Epithelial cell of esophagus (primary cell): ENCODE measurements at places on chromosomes 11 and 22.

GRCh38 chr22:41062146-41062545, 30.2 kb upstream of the EP300 start:
- no peak for DNase-seq

- peak; percentile 11 for DNase-seq
Observed at GRCh38 chr11:11987503-11988022, 20.9 kb downstream of the DKK3 start.

GRCh38 chr22:19917389-19918138, 24.0 kb upstream of the COMT start:
- no peak for DNase-seq

- no peak for DNase-seq
Observed at GRCh38 chr11:15093432-15093831, 20.0 kb downstream of the CALCB start.

DNA sequence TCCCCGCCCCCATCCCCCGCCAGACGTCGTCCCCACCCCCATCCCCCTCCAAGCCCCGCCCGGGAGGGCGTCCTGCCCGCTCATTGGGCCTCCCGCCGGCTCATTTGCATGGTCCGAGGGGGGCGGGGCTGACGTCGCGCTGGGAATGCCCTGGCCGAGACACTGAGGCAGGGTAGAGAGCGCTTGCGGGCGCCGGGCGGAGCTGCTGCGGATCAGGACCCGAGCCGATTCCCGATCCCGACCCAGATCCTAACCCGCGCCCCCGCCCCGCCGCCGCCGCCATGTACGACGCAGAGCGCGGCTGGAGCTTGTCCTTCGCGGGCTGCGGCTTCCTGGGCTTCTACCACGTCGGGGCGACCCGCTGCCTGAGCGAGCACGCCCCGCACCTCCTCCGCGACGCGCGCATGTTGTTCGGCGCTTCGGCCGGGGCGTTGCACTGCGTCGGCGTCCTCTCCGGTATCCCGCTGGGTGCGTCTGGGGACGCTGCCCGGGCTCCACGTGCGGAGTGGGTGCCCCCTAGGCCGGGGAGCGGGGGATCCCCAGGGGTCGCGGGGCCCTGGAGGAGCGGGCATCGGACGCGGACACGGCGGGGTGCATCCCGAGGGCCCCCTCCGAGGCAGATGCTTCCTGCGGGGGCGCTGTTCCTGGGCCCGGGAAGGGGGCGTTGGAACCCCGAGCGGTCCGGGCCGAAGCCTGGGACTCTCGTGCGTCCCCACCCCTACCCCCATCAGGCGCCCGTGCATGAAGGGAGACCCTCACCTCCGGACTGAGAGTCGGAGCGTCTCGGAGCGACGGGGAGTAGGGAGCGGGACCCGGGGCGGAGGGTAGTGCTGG, at the start of gene PNPLA3:
Gene PNPLA3, plus strand, starts transcription at position 175 of the 834 bp plus-strand sequence. Its CDS starts 107 bp downstream, at position 282.
- DNase-seq: peak; percentile 92

DNA sequence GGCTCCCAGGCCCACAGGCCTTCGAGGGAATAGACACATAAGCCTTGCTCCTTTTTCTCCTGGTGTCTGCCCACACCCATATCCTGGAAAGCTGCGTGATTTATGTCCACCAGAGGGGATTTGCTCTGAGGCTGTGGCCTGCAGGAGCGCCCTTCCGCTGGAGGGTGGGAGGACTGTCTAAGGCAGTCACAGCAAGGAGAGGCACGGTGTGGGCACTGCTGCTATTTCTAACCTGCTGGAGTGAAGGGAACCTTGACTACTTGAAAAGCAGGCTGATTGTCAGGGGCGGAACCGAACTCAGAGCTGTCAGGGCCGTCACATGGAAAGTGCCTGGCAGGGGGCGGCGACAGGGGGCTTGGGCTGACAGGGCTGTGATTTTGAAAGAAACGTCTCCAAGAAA, 3.7 kb downstream of the UPB1 start:
- DNase-seq: no peak

DNA sequence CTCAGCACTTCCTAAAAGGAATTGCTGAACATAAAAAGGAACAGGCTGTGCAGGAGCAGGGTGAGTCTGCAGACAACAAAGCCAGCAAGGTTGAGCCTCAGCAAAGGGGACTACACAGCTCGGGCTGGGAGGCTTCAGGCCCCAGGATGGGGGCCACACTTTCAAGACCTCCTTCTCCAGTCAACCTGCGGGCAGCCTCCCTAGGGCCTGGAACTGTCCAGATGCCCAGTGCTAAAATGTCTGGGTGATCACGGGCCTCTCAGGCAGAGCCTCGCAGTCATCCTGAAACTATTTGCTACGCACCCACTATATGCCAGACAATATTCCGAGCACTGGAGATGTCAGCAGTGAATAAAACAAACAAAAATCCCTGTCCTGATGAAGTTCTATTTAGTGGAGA, 3.9 kb upstream of the NEFH start:
- no peak for DNase-seq

- peak; percentile 46 for DNase-seq
Observed at GRCh38 chr11:70402685-70403084, 4.4 kb downstream of the CTTN start.

DNA sequence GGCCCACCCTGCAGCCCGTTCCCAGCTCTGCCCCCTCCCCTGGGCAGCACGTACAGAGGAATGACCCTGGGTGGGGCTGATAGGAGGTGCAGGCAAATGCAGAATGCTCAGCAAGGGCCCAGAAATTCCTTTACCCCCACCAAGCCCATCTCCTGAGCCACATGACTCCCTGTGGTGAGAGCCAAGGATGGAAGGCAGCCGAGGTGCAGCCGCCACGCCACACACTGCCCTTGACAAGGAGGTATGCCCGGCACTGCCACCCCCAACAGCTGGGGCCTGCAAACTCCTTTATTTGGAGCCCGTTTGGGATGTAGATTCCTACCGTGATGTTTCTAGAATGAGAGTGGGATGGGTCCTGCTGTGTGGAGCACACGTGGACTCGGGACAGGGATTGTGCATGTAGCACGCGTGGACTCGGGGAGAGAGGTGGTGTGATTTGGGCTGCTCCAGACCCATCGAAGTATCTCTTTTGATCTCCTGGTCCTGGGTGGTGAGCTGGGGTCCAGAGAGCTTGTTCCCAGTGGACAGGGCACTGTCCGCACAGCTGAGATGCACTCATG, 12.9 kb downstream of the GTSE1 start:
- no peak for DNase-seq

GRCh38 chr11:978781-979180, 53.1 kb downstream of the AP2A2 start:
- DNase-seq: no peak

- DNase-seq: no peak
Observed at GRCh38 chr11:6440906-6441358, at the start of gene HPX. Gene HPX (minus strand): TSS chr11:6440987. CDS start chr11:6440963, 24 bp downstream.

GRCh38 chr22:46830841-46831240, 68.4 kb downstream of the TBC1D22A start:
- peak; percentile 27 for DNase-seq

GRCh38 chr11:78083021-78083420, 3.4 kb upstream of the NDUFC2 start:
- DNase-seq: no peak

- DNase-seq: no peak
Observed at GRCh38 chr11:126011754-126012153, 50.9 kb downstream of the CDON start.

DNA sequence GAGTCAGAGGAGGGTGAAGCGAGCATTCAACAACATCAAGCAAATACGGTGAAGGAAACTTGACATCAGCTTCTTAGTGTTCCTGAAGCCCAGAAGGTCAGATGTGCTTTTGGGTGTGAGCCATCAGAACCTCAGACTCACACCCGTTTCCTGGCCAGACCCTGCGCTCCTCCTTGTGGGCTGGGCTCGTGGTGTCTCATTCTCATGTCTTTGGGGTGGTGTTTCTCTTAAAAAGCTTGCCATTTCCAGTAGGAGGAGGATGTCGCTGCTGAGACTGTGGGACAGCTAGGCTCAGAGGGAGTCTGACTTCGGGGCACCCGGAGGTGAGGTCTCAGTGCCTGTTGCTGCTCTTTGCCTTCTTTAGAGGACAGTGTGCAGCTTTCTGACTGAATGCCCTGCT, 24.2 kb downstream of the PPFIBP2 start:
- no peak for DNase-seq

- DNase-seq: peak; percentile 95
Observed at GRCh38 chr11:132024587-132025295, 654.3 kb downstream of the NTM start.

- no peak for DNase-seq
Observed at GRCh38 chr22:48423481-48423911, 1404.2 kb downstream of the BRD1 start.

GRCh38 chr22:31122532-31123291, at the start of gene INPP5J:
Gene INPP5J (plus strand): TSS chr22:31122966. CDS start chr22:31123015, 49 bp downstream.
- DNase-seq: peak; percentile 67

DNA sequence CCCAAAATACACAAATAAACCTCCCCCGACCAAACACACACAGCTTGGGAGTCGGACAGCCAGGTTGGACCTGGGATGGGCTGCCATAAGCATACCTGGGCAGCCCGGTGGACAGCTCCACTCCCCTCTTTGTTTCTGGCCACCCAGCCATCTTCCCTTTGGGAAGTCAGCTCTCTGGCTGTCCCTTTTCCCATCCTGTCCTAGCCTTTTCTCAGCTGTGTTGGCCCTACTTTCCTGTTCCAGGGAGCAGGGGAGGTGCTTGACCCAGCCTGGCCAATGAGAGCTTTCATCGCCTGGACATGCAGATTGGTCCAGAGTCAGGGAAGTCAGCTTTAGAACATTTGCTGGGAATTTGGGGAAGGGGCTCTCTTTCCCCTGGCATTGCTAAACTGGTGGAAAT, 68.7 kb upstream of the NECTIN1 start:
- no peak for DNase-seq

- DNase-seq: no peak
Observed at GRCh38 chr11:1261241-1262071, 38.6 kb downstream of the MUC5B start.

DNA sequence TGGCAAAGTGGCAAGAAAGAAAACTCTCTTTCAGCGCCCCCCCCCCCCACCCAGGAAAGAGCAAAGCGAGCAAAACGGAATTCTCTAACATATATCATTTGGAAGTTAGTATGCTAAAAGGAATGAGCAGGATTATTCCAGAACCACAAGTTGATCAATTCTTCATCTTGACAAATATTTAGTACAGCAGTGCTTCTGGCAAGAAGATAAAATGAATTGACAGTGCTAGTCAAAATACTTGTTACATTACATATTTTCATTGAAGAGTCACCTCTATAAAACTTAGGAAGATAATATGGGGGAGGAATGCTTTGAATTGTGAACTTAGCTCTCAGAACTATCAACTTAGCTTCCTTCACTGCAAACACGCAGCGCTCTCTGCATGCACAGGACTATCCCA, 377.4 kb downstream of the DYNC2H1 start:
- no peak for DNase-seq

DNA sequence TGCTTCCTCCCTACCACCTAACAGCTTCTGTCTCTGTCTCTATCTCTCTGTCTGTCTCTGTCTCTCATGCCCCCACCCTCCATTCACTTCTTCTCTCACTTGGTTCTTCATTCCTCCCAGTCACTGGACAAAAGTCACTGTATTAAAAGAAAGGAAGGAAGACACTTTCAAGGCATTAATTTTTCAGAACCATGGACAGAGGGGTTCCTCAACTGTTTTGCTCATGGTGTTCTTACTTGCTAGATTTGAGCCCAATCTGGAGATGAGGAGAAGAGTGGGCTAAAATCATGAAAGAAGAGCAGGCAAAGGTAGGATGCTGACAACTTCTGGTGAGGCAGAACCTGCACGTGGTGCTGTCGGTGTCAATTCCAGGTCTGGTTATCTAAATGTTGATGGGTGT, 116.7 kb upstream of the LARGE1 start:
- no peak for DNase-seq

DNA sequence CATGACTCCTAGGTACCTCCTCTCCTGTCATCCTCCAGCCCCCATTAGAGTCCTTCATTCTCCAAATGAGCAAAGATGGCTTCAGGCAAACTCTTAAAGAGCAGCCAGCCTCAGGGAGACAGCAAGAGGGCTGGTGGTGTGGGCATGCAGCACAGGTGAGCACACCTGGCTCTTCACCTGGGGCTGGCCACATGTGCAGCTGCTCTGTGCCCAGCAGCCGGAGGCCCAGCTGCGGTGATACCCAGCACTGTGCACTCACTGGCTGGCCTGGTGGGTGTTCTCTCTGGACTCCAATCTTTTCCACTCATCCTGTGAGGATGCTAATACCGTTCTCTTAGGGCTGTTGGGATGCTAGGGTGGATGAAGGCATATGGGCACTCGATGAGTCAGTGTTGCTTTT, 106.1 kb upstream of the PARVA start:
- no peak for DNase-seq

DNA sequence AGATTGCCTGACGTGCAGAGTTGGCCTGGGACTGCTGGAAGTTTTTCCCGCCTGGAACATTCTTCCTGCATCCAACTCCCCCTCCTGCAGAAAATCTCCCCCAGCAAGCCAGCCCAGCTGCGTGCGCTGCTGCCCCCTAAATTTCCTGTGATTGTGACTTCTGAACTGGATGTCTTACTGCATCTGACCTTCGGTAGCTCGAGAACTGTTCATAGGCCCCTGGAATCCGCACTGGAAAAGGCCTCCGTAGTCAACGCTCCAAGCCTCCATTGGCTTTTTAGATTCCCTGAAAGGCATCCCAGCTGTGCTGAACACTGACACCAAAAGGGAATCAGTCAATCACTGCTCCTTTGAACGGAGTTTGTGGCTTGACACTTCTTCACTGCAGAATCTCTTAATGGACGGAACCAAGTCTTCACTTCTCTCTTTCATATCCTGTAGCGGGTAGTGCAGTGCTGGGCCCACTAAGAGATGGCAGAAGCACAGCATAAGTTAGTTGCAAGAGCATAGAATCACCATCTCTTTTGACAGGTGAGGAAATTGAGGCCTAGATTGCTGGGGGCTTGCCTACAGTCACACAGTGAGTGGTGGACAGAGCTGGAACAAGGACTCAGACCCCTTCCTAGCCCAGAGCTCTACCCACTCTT, 14.2 kb upstream of the RASD2 start:
- DNase-seq: no peak

DNA sequence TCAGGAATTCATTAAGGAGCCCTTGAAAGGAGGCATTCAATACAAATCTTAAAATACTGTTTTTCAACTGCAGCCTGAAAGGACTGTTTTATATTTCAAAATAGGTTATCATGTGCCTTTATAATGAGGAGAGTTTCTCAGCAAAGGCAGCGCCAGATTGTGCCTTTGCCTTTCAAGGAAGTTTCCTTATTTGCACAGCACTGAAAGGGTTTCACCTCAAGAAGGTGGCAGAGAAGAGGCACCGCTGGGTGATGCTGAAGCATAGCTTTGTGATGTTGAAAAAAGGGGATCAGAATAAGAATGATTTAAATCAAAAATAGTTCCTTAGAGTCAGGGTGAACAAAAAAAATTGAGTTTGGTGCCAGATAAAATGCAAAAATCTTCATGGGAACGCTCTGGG, 601.0 kb upstream of the KIRREL3 start:
- no peak for DNase-seq

- peak; percentile 88 for DNase-seq
Observed at GRCh38 chr11:13210424-13210823, 67.2 kb upstream of the BMAL1 start.
